DMS79 treated with DMSO at 0.1 percent for 48 hours (cell line): ENCODE measurements at places on chromosomes 7 and 10.

DNA sequence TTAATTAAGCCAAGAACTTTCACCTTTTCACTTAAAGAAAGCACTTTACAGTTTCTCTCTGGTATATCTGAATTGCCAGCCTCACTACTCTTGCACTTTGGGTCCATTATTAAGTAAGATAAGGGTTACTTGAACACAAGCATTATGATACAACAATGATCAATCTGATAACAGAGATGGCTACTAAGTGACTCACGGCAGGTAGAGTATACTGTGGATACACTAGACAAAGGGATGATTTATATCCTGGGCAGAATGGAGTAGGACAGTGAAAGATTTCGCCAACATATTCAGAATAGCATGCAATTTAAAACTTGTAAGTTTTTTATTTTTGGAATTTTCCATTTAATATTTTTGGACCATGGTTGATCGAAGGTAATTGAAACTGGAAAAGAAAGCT is 34.3 kb upstream of the ITGB8 start:
- no peak for DNase-seq

GRCh38 chr7:28686418-28686800 is 271.7 kb downstream of the TRIL start:
- DNase-seq: peak; percentile 14

- DNase-seq: no peak
These were observed 667.6 kb upstream of the FOXK1 start for GRCh38 chr7:4014346-4015050.

DNA sequence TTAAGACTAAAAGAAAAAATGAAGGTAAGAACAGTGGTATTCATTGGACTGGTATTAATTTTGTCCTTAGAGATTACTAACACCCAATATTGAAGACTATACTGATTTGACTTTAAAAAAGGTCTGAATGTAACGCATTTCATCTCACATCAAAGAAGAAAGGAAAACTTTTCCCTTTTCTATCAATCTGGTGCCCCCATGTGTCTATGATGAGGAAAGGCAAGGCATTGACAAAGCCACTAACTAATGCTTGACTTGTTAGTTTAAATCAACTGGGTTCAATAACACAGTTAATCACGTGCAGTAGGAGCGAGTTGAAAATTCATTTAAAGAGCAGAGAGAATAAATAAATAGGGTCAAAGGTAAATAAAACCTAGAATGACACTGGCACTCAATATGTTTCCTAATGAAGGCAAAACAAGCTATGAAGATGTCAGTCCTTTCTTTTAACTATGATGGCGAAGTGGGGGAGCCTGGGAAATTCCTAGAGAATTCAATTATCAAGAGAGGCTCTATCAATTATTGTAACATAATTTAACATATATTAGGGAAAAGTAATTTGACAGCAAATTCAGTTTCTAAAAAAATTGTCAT is 180.9 kb downstream of the ANK3 start:
- DNase-seq: no peak

- no peak for DNase-seq
These were observed 68.8 kb upstream of the DNAJB6 start for GRCh38 chr7:157267956-157268355.

GRCh38 chr7:71591876-71592275 is 459.9 kb downstream of the GALNT17 start:
- DNase-seq: no peak

- no peak for DNase-seq
These were observed 231.4 kb downstream of the CREB5 start for GRCh38 chr7:28643584-28644340.

DNA sequence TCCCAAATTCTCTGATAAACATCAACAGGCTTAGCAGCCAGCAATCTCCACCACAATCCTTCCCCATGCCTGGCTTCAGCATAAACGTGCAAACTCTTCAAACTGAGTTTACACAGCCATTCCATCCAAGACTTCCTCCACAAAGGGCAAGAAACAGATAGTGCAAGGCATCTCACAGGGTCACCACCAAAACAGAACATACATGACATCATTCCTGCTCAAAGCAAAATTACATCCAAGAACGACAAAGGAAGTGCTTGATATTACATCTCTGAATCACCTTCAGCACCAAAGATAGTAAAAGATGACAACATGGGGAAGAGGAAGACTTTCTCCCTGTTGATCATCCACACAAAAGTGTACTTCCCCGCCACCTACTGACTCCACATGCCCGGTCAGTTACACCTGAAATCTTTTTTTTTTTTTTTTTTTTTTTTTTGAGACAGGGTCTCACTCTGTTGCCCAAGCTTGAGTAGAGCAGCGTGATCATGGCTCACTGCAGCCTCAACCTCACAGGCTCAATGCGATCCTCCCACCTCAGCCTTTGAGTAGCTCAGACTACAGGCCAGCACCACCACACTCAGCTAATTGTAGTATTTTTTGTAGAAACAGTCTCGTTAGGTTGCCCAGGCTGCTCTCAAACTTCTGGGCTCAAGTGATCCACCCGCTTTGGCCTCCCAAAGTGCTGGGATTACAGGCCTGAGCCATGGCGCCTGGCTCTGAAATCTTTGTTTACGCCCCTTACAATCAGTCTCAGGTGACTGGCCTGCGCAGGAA is 127.5 kb downstream of the PARD3 start:
- DNase-seq: no peak

DNA sequence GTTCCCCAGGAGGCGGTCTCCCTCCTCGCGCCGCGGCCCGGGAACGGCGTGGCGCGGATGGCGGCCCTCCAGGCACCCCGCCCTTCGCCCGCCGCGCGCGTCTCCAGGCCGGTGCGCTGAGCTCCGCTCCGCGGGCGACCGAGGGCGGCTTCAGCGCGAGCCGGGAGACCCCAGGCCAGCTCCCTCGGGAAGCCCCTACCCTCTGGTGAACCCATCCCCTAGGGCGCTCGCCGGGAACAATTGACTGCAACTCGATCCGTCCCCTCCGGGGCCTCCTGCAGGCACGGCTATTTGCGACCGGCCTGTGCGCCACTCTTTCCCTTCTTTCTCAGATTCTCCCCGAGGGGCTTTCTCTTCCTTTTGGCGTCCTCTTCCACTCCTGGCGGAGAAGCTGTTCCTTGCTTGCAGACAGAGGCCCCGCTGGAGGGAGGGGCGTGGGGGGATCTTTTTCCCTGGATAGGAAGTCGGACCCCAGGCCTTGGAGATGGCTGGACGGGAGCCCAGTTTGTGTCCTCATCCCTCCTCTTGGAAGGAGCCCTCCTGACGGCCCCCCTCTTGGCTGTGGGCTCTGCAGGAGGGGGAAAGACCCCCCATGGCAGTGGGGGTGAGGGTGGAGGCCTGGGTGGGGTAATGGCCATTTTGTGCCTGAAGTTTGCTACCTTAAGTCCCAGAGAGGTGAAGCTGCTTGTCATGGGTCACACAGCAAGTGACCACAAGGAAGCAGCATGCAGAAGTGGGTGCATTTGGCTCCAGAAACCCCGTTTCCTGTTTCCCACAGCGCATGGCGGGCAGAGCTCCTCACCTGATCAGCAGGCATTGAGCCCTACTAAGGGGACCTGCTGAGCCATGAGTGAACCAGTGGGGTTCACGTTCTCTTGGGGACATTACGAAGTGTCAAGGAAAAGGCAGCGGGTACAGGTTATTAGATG is 171.2 kb upstream of the TNRC18 start:
- peak; percentile 24 for DNase-seq

GRCh38 chr7:149682038-149682437 is 91.3 kb downstream of the ZNF467 start:
- no peak for DNase-seq

- no peak for DNase-seq
These were observed 63.7 kb downstream of the ST7 start for GRCh38 chr7:117017017-117017451.

GRCh38 chr7:138477581-138477980 is 17.5 kb downstream of the TRIM24 start:
- DNase-seq: no peak
